ENCODE measurements at places on chromosomes 11 and 22.

DNA sequence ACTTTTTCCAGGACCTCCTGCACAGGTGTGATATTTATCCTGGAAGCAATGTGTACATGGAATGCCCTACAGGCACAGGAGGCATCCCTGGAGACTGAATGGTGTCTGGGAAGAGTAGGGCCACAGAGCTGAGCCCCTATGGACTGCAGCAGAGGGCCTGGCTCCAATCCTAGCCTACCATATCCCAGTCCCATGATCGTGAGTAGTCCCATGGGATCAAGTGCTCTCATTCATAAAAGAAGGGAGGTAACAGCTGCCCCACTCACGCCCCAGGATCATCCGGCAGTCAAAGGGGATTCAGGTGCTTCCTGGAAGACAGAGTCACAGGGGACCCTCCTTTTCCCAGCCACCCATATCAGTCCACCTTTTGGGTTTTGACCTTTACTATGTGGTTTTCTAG is 24.0 kb downstream of the ANKK1 start:
- DNase-seq, result no peak

- DNase-seq, result peak; percentile 61
These were observed 3.9 kb upstream of the BCL9L start for GRCh38 chr11:118929501-118930093.

GRCh38 chr22:25728071-25728470 is 13.9 kb upstream of the MYO18B start:
- no peak for DNase-seq

DNA sequence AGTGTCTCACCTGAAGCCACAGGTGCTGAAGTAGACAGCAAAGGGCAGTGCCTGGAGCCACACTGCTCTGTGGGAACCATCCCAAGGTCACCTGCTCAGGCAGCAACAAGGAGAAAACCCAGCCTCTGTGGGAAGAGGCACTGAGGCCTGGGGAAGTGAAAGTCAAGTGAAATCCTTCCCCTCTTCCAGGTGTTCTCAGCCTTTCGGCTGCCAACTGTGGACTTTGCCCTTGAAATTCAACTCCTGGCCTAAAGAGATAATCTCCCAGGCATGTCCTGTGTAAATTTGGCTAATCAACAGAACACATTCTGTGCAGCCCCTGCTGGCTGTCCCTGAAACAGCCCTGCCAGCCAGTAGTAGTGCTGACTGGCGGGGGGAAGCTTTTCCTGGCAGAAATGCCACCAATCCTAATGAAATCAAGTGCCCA is 112.1 kb downstream of the RPL27A start:
- DNase-seq, result no peak

All from activated T-helper 9 cell treated with anti-CD3 and anti-CD28 coated beads, Interleukin-2, amount 50 U/mL, for 16 hours (primary cell).